ENCODE measurements at places on chromosomes 2 and 18.

- no peak for DNase-seq
Measured at GRCh38 chr18:55100817-55101457, 141.7 kb upstream of the CCDC68 start.

- no peak for DNase-seq
Measured at GRCh38 chr2:180980943-180981911, 822 bp downstream of the UBE2E3 start.

DNA sequence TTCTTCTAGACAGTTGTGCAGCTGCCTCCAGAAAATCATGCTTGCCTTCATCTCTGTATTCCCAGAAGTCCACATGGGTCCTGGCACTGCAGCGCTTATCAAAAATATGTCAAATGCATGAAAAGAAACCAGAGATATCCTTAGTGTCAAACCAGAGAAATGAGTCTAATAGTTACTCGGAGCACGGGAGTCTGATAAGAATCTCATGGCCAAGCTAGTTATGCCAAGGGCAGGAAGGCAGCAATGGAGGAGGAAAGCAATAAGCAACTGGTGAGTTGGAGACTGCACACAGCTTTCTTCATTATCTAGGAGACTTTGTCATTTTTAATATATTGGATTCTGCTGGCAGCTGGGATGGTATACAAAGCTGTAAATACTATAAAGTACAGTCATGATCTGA, 38.6 kb downstream of the TRIB2 start:
- DNase-seq: no peak

- no peak for DNase-seq
Measured at GRCh38 chr2:74682501-74682900, 28.5 kb downstream of the SEMA4F start.

DNA sequence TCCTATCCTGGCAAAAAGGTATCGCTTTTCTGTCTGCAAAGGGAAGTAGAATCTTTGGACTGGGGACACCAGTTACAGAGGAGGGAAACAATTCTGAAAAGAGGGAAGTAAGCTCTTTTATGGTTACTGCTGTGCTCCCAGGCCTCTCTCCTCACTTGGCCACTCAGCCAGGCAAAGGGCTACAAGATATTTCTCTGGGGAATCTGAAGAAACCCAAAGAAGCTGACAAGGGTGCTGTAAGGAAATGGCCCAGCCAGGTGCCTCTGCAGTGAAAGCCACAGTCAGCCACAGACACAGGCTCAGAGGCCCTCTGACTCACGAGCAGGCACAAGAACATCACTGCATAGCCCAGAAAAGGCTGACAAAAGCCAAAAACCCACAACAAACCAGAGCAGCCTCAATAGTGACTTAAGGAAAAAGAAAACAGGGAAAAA, 5.8 kb downstream of the HDLBP start:
- peak; percentile 62 for DNase-seq

GRCh38 chr2:128568106-128568505, 249.4 kb upstream of the HS6ST1 start:
- no peak for DNase-seq

DNA sequence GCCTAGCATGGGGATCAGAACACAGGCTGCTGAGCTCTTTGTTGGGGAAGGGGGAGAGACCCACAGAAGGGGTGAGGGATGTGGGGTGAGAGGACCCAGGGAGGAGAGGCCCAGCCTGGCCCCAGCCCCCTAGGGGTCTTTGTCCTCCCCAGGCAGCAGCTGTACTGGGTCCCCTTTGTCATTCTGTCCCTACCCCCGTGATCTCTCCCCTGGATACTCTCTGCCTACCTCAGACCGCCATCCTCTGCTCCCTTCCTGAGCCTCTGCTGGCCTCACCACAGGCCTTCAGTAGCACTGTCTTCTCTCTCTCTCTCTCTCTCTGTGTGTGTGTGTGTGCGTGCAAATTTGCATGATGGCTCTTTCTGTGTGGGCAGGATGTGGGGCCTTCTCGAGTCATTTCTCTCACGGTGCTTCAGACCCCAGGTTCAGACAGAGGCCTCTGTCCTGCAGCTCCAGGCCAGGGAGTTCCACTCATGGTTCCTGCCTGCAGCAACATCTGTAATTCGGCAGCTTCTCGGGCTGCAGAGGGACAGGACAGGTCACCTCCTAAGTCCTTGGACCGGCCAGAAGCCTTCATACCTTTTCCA, 1.4 kb downstream of the PSD4 start:
- peak; percentile 47 for DNase-seq

- no peak for DNase-seq
Measured at GRCh38 chr2:37919631-37920032, 5.5 kb upstream of the RMDN2 start.

DNA sequence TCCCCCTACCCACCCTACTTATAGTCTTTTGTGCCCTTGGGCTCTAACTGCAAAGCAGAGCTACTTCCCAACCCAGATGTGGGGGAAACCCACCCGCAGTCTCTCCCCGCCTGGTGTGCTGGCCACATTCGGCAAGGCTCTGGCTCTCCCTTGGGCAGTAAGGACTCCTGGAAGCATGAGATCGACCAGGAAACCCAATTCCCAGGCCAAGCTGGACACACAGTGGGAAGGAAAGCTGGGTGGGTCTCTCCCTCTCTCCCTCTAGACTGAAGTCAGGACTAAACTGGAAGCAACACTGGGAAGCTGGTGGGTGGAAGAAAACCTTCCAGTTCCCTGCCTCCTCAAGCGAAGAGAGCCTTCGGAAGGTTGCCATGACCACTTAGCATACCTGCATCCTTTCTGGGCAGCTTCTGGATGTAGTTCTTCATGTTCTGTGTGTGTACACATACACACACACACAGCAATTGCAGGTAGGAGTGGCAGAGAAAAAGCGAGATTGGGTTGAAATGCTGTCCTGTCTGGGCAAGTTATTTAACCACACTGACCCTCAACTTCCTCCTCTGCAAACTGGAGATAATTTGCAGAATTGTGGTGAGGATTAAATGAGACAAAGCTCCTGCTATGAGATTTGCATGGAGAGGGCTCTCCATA, 33.9 kb downstream of the ZBTB7C start:
- no peak for DNase-seq

DNA sequence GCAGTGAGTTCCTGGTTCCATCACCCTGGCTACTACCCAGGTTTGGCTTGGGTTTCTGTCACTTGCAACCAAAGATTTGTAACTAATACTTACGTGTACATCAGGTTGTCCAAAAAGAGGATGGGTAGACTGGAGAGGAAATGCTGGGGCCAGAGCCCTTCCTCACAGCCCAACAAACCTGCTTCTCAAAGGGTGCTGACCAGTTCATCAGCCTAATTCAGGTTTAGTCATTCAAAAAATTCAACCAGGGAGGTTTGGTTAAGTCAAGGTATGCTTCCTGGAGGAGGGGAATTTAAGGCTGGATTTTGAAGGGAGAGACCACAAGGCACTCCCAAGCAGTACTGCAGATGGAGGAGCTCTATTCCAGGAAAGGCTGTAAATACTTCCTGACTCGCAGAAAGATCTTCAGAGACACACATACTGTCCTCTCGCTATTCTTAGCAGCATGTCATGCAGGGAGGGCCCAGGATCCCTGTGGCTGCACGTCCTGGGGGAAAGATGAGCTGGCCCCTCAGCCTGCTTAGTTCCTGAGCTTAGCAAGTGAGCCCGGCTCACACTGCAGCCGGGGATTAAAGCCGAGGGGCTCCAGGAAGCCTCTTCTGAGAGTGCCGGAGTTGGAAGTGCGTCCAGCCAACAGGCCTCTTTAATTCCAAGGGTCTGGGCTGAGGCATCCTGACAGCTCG, 40.0 kb upstream of the BIN1 start:
- no peak for DNase-seq

- DNase-seq: no peak
Measured at GRCh38 chr2:216596236-216596979, 36.8 kb upstream of the IGFBP2 start.

GRCh38 chr2:7974936-7975335, 706.9 kb upstream of the ID2 start:
- no peak for DNase-seq

DNA sequence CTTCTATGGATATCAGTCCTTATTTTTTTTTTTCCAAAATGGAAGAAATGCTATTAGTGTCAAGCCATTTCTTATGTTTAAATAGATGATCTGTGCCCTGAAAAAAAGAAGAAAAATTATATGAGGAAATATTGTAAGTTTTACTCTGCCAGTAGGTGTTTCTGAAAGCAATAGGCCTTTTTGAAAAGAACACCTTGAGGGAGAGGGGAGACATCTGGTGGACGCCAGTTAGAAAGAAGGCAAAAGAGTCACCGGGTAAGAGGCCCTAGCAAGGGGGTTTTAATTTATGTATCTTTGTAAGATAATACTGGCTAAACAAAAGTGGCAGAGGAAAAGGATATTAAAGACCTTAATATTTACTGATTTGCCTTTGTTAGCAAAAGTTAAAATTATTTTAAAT, 56.1 kb downstream of the DYNAP start:
- DNase-seq: no peak

GRCh38 chr2:85522090-85522647, 16.8 kb upstream of the MAT2A start:
- no peak for DNase-seq

DNA sequence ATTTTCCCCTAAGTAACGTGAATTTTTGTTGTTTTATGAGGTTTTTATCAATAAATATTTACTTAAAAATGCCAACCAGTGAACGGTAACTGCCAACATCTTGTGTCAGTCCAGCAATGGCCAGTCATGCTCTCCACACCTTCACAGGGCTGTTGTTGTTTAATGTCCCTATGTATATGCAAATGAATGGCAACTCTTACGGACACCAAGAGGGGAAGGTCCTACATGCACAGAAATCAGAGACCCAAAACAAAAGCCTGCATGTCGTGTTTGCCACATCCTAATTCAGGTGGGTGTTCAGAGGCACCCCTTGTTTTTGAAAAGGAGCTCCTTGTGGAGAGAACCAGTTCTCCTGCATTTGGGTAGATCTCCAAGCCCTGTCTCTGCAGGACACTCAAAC, 4.8 kb upstream of the FTCDNL1 start:
- no peak for DNase-seq

GRCh38 chr2:4528773-4529172, 825.4 kb downstream of the DCDC2C start:
- DNase-seq: no peak

GRCh38 chr2:231677632-231678104, 30.7 kb upstream of the PTMA start:
- DNase-seq: peak; percentile 78

DNA sequence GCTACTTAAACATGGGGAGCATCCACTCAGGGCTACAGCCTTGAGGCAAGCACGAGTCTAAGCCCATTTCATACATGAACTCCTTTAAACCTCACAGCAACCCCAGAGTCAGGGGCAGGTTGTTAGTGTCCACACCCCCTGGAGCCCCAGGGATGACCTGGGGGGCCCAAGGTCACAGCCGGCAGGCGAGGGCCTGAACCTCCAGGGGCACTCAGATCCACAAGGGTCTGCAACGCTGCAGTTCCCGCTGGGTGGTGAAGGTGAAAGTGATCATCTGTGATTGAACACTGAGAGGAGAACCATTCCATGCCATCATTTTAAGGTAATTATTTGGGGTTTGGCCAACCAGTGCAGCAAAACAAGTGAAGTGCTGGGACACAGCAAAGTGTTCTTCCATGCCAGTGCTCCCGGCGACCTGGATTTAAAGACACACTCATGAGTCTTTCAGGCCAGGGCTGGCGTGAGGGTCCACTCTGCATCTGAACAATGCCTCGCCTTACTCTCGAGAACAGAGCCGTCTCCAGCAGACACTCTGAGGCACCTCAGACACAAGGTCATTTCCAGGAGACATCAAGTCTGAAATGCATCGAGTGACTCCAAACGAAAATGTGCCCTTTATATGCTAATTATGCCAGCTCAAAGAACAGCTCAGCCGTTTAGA, 61.6 kb upstream of the SNTG2 start:
- DNase-seq: no peak

GRCh38 chr18:11981543-11982366, 448 bp downstream of the IMPA2 start:
- DNase-seq: no peak

DNA sequence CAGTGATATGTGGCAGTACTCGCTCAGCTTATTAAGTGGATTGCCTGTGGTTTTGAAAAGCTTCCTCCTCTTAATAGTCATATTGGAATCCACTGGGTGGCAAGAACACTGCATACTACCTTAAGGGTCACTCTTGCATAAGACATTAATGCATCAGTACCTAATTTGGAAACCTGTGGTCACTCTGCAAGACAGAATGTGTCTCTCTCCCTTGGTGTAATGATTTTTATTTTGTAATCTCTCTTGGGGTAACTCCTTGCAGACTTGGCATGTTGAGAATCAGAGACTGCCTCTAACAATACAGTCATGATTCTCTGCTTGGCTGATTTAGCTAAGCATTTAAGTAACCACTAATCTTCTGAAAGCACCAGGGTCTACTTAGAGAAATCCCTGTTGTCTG, 33.0 kb upstream of the IER3IP1 start:
- DNase-seq: no peak

- no peak for DNase-seq
Measured at GRCh38 chr2:163353551-163353950, 382.3 kb downstream of the FIGN start.

- no peak for DNase-seq
Measured at GRCh38 chr18:55012008-55012407, 52.7 kb upstream of the CCDC68 start.

- no peak for DNase-seq
Measured at GRCh38 chr2:200665626-200666453, 80.0 kb downstream of the AOX1 start.

- DNase-seq: no peak
Measured at GRCh38 chr2:53629501-53629900, 138.1 kb upstream of the CHAC2 start.

DNA sequence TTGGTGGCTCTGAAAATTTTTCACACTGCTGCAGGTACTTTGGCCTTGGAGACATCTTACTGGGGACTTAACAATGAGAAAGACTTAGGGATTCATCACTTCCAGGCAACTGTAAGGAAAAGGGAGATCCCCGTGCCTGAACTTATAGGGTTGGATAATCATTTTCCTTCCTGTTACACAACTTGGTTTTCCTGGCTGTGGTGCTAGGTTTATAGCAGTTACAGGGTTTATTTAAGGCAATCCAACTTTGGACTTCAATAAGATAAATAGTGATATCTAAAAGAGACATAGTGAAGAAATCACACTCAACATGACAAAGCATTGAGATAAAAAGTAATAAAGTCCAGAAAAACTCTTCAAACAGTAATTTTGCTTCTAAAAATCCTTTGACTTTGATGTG, 70.2 kb upstream of the RAPH1 start:
- no peak for DNase-seq

- no peak for DNase-seq
Measured at GRCh38 chr2:238005528-238005927, 38.7 kb downstream of the UBE2F start.

GRCh38 chr2:179746981-179747380, 114.4 kb downstream of the ZNF385B start:
- DNase-seq: no peak

- DNase-seq: peak; percentile 65
Measured at GRCh38 chr2:237744613-237745249, 53.8 kb upstream of the RBM44 start.
